ENCODE measurements at places on chromosomes 13 and 19. TPM values are rescaled to one million over a fixed set of nuclear protein-coding genes. Genes with fewer than 3 reads are reported as not detected.

- H3K36me3 ChIP-seq, result no peaks in the 10 kb centered on the region
- no peak for DNase-seq
- no peaks in the 10 kb centered on the region for H3K4me1 ChIP-seq
- no peak overlapping the region for H3K4me3 ChIP-seq
Observed at GRCh38 chr13:65057986-65058385, 2172.2 kb downstream of the PCDH9 start.

The LILRB3 gene
- total RNA-seq, result not detected

DNA sequence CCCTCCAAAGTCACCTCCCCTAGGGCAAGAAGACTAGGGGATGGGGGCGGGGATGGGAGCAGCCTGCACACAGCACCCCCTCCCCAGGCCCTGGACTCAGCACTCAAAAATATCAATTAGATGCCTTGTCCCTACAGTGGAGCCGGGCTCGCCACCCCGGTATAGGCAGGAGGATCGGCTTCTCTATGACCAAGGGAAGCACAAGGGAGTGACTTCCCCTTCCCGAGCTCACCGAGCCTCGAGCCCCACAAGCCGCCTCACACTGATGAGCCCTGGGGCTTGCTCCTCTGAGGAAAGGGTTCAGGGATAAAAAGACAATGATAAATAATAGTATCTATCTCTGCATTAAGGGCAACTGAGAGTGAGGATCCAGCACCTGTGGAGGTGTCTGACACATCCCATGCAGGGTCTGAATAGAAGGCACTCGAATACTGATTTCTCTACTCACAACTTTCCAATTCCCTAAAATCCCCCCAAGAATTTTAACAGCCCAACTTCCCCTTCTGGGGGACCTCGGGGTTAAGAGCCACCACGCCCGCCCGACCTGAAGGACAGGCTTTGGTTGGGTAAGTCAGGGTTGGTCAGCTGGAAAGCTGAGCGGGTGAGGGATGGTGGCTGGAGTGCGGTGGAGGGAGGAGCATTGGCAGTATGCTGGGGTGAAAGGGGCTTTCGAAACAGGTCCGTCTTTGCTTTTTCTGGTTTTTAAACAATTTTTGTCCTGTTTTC, 51.3 kb downstream of the STK24 start:
- no peak overlapping the region for H3K4me3 ChIP-seq
- H3K36me3 ChIP-seq, result peaks cover 2% of the 10 kb centered on the region
- no peaks in the 10 kb centered on the region for H3K27me3 ChIP-seq

- H3K4me3 ChIP-seq, result no peak overlapping the region
- H3K27me3 ChIP-seq, result no peaks in the 10 kb centered on the region
- H3K36me3 ChIP-seq, result no peaks in the 10 kb centered on the region
Observed at GRCh38 chr13:107351305-107351704, 783.4 kb upstream of the ARGLU1 start.

The CALR3 gene
- total RNA-seq, result 0.32 TPM

DNA sequence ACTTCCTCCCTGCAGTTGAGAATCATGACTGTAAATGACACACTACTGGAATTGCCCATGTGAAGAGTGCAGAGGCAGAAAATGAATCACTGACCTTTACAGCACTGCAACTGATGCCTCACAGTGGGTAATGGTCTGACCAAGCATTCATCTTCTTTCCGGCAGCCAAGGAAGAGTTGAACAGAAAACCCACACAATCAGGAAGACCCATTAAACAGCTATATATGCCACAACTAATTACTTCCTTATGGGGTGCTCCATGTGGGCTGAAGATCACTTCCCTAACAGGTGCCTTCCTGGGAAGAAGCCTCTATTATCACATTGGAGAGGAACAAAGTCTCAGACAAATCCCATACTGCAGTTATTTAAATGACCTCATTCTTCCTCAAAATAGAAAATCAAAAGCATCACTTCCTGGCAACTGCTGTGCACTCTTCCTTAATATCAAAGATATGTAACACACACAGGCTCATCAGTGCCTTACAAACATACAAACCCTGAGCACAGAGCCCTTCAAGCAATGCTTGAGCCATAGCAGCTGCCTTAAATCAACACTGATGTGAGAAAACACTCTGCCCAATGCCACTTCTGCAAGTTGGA, 45.8 kb downstream of the RUBCNL start:
- no peaks in the 10 kb centered on the region for H3K36me3 ChIP-seq
- peaks cover 17% of the 10 kb centered on the region for H3K4me1 ChIP-seq
- no peaks in the 10 kb centered on the region for H3K27me3 ChIP-seq

- DNase-seq, result no peak
- no peak overlapping the region for H3K27ac ChIP-seq
- H3K27me3 ChIP-seq, result no peaks in the 10 kb centered on the region
- H3K4me3 ChIP-seq, result no peak overlapping the region
- no peaks in the 10 kb centered on the region for H3K36me3 ChIP-seq
Observed at GRCh38 chr19:8811315-8812172, 20.6 kb downstream of the ZNF558 start.
